C1 segment of cervical spinal cord (tissue), 14 donors: ENCODE measurements at places on chromosomes 7 and 10.

GRCh38 chr7:45220846-45221618 lies 63.4 kb downstream of the RAMP3 start:
- DNase-seq, result no peak

DNA sequence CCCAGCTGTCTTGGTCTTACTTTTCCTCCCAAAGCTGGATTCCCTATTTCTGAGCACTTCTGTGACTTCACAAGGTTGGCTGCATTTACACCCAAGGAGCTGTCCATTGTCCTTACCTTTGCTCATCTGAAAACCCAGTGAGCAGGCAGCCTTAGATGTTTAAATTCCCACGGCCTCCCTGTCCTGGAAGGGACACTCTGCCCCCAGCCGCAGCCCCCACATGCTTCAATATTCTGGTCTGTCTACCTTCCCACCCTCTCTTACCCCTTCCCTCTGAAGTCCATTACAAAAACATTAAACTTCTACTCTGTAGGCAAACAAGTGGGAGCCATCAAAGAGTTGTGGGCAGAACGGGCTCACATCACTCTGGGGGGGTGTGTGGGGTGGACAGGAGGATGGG lies 73.8 kb upstream of the EFCAB10 start:
- no peak for DNase-seq

DNA sequence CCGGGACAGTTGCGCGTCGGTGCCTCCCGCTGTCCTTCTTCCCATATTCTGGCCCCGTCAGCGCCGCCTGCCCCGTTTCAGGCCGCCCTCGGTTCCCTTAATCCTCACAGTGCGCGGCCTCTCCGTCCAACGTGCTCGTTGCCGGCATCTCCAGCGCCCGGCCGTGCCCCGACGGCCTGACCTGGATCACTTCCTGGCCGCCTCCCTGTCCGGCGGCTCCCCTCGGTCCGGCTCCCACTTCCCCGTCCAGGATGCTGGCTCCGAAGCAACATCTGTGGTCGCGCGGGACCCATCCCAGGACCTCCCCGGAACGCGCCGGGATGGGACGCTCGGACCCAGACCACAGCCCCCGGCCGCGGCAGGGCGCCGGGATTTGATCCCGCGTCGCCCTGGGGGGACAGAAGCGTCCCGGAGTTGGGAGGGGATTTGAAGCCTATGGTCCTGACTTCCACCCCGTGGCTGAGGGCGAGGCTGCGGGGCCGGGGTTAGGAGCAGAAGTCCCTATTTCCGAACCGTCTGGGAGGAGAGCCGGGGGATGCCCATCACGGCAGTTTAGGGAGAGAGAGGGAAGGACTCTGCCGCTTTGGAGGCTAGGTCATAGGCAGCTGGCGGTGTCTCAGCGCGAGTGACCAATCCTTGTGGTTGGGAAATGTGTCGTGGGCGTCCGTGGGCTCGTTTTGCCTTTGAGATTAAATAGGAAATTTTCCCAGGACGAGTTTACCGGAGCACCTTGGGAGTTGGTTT lies 53.8 kb downstream of the KCTD7 start:
- no peak for DNase-seq

DNA sequence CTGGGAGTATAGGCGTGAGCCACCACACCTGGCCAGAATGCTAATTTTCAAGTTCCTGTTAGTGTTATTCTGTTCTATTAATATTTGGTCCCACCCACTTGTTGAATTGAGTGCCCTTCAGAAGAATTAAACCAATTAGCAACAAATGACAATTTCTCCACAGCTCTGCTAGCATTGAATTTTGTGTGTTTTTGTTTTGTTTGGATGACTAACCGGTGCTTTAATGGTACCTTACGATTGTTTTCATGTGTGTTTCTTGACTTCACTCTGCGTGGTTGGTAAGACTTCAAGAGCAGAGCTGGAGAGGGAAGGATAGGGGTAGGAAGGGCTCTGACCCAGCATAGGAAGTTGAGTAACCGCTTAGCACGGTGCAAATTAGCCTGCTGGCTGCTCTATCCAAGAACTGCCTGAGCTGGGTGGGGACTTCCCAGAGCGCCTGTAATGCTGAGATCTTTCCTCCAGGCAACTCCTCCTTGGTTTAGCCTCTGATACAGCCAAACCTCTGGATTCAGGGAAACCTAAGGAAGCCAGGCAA lies 4.6 kb downstream of the ARPC1B start:
- no peak for DNase-seq
